ELR (cell line): ENCODE measurements at places on chromosomes 5 and 9.

DNA sequence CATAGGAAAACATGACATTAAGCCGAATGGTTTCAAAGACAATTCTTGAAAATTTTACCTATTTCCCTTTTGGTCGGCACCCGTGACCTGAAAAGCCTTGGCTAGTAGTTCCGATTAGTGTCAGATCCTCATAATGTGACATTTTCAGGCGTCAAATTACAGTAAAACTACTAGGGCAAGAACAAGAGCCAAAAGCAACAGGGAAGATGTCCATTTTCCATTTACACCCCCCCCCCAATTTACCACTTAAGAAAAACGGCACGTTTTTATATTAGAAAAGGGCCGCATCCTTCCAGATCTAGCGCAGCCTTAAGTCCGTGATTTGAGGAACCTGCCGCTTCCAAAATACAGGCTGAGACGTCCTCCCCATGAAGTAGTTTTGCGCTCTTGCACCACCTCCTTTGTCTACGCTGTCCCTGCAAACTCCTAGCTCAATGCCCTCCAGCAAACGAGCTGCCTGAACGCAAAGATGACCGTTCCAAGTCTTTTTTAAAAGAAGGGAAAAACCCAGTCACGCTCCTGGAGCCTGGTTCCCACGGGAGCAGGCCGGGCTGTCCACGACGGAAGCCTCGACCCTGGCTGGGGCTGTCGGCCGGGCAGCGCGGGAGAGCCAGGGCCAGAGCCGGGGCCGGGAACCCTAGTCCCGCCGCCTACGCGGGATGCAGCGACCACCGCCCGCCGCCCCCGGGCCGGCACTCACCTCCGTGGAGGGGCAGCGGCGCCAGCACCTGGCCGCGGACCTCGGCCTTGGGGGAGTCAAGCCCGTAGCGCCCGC, 616 bp downstream of the RNF130 start:
- DNase-seq: peak; percentile 46

- DNase-seq: no peak
Measured at GRCh38 chr5:60724126-60724525, 24.2 kb upstream of the DEPDC1B start.

DNA sequence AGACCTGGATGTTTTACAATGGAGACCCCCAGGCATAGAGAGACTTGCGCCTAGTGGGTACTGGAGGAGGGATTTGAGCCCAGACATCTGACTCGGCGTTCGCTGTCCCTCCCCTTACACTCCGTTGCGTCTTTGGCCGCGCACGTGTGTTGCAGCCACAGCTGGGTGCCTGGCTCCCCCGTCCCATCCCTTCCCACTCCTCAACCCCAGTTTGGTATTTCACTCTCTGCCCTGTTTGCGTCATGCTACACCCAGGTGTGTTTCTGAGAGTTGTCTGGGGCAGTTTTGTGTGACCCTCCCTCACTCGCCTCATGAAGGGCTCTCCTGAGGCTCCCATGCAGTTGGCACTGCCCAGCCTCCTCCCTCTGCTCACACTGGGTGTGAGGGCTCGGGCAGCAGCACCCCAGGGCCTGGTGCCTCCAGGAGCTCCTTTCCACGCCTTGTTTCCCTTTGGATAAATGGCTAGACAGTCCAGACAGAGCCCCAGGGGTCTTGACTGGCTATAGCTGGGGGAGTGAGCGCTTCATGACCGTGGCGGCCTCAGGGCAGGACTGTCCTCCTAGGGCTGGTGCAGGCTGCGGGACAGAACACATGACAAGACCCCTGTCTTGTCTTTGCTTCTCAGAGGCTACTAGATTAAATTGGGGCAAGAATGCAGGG, 13.6 kb downstream of the TCF7 start:
- no peak for DNase-seq

DNA sequence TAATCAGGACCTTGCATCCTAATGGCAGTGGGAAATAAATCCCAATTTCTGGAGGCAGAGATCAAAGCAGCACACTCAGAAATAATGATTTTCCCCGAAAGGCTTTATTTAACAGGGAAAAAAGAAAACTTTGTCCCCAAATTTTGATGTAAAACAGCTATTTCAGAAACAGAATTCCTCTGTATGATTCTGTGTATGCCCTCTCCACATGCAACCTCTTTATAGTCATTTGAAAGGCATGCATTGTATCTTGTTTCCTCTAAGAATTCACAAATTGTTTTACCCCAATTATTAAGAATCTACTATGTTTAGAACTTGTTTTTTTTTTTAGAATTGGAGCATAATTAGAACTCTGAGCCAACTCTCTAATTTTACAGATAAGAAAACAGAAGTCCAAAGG, 2.7 kb upstream of the PTAR1 start:
- no peak for DNase-seq

GRCh38 chr5:79727451-79728355, 38.1 kb downstream of the CMYA5 start:
- no peak for DNase-seq

DNA sequence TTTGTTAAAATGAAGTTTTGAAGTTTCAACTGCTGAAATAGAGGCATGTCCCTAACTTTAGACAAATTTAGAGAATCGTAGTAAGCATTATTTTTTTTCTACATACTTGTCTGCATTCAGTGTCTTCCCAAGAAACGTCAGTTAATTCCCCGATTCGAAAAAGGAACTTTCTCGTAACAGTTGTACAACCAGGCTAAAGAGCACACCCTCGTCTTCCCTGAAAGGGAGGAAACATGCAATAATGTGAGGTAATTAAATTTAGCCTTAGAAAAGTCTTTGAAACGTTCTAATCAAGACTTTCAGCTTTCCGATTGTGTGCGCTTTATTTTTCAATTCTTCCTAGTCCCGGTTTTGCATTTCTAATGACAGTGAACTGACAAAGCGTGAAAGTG, 374 bp upstream of the SLC1A3 start:
- DNase-seq: no peak

- DNase-seq: peak; percentile 84
Measured at GRCh38 chr9:2157277-2158110, 142.3 kb downstream of the SMARCA2 start.

DNA sequence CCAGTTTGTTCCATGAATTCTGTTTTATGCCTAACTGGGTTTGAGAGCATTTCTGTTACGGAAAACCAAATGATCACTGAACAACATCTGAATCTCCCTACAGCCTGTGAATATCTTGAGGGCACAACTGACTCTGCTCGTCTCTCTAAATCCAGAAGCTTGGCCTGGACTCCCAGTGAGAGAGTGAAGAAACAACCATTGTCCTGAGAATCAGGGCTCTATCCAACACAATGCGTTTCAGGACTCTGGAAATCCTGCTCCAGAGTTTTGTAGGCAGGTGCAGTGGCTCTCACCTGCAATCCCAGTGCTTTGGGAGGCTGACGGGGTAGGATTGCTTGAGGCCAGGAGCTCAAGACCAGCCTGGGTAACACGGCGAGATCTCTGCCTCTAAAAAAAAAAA, 7.8 kb upstream of the MVB12B start:
- DNase-seq: no peak

GRCh38 chr9:72360324-72360723, 4.7 kb downstream of the ZFAND5 start:
- no peak for DNase-seq

DNA sequence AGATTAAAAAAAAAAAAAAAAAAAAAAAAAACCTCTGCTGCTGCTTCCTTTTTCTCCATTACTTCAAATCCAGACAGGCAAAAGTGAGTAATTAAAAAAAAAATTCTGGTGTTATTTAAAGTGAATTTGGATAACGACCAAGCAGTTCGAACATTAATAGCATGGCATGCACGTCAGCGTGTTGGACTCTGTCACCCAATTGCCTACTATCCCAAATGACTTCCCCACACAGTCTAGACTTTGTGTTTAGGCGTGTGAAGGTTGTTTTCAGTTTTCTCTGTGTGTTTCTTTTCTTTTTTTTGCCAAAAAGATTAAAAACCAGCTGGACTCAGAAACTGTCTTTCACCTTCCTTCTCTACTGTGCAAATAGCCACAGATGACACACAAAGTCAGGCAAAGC, 321.4 kb downstream of the MSX2 start:
- no peak for DNase-seq

GRCh38 chr5:147454996-147455677, 54.7 kb downstream of the DPYSL3 start:
- peak; percentile 46 for DNase-seq

- DNase-seq: peak; percentile 98
Measured at GRCh38 chr5:57841676-57842363, 359.2 kb upstream of the ACTBL2 start.

- DNase-seq: no peak
Measured at GRCh38 chr9:77176106-77176505, 1.2 kb upstream of the VPS13A start.

DNA sequence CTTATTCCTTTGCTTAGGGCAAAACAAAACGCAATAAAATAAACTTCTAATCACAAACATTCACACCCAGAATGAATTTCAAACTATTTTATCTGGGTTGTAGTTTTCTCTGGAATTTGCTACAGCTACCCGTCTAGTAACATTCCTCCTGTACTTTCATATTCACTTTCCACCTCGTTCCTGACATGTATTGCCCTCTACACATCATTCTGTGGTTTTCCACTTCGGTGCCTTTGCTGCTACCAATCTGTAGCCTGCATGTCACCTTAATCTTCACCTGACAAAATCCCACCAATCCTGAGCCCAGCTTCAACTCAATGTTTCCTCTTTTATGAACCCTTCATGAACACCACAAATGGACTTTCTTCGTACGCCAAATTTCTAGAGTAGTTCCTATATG, 694.1 kb upstream of the C9orf72 start:
- no peak for DNase-seq

- peak; percentile 36 for DNase-seq
Measured at GRCh38 chr5:79878721-79879336, 112.2 kb downstream of the MTX3 start.

- peak; percentile 13 for DNase-seq
Measured at GRCh38 chr9:70421272-70422180, 7.1 kb upstream of the KLF9 start.

- DNase-seq: no peak
Measured at GRCh38 chr5:140399979-140400729, 1.5 kb upstream of the ANKHD1 start.

DNA sequence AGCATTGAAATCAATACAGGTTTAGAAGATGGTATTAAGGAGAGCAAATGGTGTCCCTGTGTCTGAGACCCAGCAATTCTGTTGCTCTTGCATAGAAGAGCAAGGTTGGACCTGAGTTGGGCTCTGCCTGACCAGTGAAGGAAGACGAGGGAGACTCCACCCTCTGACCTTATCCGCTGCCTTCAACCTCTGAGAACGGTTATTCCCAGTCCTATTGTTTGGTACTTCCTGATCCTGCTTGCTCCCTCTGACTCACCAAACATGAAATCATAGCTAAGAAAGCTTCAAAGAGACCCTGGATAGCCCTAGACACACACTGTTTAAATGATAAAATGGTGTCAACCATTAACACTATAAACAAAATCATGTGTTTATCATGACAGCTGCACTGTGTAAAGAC, 218.5 kb downstream of the PLK2 start:
- peak; percentile 67 for DNase-seq

DNA sequence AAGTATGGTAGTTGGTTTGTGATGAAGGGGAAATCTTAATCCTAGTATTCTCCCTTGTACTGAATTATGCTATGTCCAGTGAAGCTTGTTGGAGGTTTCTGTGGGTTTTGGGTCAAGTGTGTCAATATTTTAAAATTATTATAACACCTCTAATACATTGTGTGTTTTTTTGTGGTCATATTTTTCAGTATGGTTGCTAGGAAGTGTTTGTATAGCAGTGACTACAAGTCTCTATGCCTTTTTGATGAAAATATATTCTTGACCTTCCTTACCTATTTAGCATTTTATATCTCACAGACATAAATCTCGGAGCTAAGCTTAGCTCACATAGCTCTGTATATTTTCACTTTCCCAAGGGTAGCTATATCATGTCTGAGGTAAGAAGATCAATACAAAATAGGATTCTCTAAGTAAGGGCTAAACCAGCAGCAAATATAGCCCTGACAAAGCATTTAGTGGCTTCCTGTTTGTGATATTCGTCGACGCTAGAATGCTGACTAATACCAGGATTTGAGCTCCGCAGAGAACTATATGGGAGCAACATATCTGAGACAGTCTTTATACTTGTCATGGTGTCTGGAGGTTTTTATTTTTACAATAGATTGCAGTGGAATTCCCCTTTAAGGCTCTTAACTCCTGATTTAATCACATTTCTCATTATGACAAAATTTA, 82.3 kb downstream of the MACIR start:
- peak; percentile 69 for DNase-seq

GRCh38 chr9:27348785-27349697, 52.1 kb upstream of the EQTN start:
- no peak for DNase-seq

DNA sequence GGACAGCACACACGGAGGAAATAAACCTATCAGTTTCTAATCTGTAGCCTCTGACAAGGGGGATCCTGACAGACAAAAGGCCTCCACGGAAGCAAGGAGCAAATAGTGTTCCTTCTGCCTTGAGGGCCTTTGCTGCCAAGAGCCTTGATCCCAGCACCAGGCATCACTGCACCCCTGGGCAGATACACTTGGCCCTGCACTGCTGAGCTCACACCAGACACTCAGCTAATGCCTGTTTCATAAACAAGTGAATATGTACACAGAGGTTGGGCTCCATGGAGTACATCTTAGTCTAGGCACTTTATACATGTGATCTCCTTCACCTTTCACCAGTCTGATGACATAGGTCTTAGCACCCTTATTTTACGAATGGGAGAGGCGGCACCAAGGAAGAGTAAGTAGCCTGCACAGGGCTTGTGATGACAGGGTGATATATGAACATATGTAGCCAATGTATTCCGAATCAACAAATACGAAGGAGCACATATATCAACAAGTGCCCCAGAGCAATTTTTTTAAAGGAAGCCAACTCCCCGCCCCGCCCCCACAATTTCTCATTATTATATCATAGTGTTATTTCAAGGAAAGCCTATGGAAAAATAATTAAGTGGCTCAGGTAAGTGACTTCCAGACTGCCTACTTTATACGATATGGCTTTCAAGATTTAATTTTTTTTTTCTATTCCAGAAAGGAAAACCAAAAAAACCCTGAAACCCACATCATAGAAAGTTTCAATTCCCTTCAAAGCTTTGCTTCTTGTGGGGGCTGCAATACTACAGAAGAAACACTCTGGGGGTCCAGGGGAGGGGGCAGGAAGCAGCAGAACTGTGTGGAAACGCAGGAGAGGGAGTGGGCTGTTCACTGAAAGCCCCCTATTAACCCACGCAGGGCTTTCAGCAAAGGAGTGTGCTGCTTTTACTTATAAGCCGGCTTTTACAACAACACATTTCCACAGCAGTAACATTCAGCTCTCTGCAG, 32.0 kb downstream of the CDC14B start:
- DNase-seq: no peak

GRCh38 chr5:5609935-5610334, 187.5 kb downstream of the ICE1 start:
- DNase-seq: no peak

GRCh38 chr5:157993201-157993600, 134.3 kb upstream of the CLINT1 start:
- no peak for DNase-seq

- no peak for DNase-seq
Measured at GRCh38 chr5:159962214-159962613, 45.9 kb downstream of the ADRA1B start.

GRCh38 chr5:150397782-150398721, 14.7 kb downstream of the CD74 start:
- DNase-seq: no peak
